ENCODE measurements at places on chromosomes 3 and 15.

- no peak for DNase-seq
Measured at GRCh38 chr3:10004960-10005564, 18.4 kb upstream of the EMC3 start.

GRCh38 chr3:15434756-15435155, 7.4 kb downstream of the EAF1 start:
- DNase-seq, result no peak

- no peak for DNase-seq
Measured at GRCh38 chr3:36981006-36981405, 11.9 kb downstream of the EPM2AIP1 start.

- no peak for DNase-seq
Measured at GRCh38 chr3:147189016-147189415, 217.3 kb downstream of the ZIC4 start.

- no peak for DNase-seq
Measured at GRCh38 chr15:100762913-100763834, 116.5 kb upstream of the ALDH1A3 start.

- no peak for DNase-seq
Measured at GRCh38 chr3:55484191-55484689, 2.9 kb downstream of the WNT5A start.

GRCh38 chr15:89799011-89799911, 15.4 kb downstream of the ANPEP start:
- DNase-seq, result no peak

- DNase-seq, result no peak
Measured at GRCh38 chr3:52458031-52458760, 2.8 kb downstream of the NISCH start.

DNA sequence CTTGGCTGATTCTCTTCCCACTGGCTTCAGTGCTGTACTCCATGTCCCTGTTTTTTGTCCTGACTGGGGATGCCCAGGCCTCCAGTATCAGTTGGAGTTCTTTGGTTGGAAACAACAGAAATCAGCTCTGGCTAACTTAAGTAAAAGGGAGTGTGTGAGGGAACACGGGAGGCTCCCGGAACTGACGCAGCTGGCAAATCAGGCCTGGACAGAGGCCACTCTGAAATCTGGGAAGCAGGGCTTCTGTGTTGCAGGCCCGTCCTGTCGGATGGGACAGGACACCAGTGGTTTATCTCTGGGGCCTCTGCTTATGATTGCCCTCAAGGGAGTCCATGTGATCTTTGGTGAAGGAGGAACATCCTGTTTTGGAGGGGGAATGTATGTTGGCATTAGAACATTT, 124.3 kb downstream of the CHCHD6 start:
- no peak for DNase-seq

Data from pons (tissue), 1 donor.